ENCODE measurements at places on chromosomes 4 and X.

- no peak for DNase-seq
Measured at GRCh38 chr4:87916626-87917025, 58.9 kb upstream of the SPP1 start.

DNA sequence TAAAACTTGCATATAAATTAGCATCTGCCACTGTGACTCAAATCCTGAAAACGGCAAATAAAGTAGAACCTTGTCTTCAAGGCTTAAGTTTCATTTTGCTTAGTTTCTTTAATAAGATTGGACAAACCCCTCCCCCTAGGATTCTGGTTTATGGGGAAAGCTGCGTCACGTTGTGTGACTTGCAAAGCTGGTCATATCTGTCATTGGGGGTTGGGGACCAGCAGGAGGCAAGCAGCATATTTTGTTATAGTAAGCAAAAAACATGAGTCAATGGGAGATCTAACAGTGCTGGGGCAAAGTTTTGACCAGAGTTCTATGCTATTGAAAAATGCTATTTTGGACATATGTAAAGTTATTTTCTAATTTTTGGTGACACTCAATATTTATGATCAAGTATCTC lies 407.3 kb downstream of the PCDH18 start:
- no peak for DNase-seq

- DNase-seq = no peak
Measured at GRCh38 chr4:5798462-5798861, 87.5 kb downstream of the EVC start.

- no peak for DNase-seq
Measured at GRCh38 chrX:1486177-1486576, 33.5 kb upstream of the ASMTL start.

DNA sequence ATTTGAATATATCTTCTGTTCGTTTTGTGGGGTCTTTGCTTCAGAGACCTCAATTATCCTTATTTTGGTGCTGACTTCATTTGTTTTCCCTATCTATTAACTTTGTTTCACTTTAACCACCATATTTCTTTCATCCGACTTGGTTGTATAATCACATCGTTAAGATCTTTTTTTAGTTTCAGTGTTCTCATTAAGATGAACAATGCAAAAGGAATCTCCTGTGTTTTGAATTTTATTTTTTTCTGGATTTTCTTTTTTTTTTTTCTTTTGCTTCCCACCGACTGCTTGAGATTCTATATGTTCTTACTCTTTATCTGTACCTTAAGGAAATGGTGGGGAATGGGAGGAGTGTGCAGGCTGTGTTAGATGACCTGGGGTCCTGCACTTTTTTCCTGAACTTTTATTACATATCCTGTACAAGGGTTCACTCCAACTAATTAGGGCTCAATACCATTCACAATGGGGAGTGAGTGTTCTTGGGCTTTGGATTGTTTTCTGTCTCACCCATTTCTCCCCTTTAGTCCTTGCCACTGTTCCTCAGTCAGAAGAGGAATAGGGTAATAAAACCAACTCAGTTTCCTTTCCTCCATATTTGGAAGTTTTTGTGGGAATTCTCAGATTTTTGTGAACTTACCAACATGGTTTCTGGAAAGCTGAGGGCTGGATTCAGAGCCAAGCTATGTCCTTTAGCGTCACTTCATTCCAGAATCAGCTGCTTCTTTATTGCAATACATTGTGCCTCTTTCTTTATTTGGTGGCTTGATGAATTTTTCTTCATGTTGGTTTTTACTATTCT lies 43.2 kb upstream of the BMPR1B start:
- DNase-seq = no peak

DNA sequence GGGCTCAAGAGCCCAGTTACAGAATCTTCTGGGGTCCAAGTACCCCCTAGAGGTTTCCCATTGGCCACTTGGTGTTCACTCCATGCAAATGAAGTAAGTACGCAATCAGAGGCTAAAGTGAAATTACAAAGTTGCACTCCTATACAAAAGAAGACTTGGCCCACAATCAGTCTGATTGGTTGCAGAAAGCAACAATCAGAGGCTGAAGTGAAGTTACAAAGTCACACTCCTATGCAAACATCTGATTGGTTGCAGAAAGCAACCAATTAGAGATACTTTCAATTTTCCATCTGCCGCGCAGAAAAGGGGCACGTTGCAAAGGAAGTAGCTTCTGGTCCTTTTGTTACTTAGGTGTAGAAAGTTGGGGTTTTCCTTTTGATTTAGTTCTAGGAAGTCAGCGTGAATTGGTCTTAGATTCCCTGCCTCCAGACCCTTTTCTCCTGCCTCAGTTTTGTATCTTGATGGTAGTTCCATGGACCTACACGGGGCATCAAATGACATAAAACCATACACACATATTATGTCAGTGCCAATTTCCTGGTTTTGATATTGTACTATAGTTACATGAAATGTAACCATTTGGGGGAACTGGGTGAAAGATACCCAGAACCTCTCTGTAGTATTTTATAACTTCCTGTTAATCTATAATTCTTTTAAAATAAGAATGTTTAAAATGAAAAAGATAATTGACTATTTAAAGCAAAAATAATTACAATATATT lies 12.4 kb upstream of the PIN4 start:
- DNase-seq = peak; percentile 73

GRCh38 chr4:48147621-48148020 lies 13.6 kb upstream of the TXK start:
- no peak for DNase-seq

DNA sequence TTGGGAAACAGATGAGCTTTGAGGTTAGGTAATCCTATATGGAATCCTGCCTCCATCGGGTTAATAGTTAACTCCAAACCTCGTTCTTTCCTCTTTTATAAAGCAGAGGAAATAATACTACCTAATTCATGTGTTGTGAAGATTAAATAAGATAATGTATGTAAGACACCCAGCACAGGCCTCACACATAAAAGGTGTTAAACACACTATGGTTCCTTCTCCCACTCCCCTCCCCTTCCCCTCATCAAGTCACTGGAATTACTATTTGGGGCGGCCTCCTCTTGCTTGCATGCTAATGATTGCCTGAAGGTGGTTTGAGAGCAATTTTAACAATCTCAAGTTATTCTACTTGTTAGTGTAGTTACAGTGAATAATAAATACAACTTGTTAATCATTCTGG lies 404.4 kb upstream of the RASGEF1B start:
- DNase-seq = no peak

DNA sequence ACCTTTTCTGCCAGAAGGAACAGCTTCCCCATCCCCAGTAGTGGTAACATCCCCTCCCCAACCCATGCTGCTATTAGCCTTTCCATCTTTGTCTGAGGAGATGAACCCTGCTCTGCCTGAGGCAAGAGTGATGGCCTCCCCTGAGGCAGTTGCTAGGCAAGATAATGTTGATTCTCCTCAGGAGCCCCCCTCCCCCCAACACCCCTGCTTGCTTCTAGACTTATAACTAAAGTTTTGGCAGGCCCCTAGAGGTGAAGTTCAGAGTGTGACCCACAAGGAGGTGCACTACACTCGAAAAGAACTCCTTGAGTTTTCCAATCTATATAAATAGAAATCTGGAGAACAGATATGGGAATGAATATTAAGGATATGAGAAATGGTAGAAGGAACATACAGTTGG lies 962.5 kb downstream of the ADGRL3 start:
- DNase-seq = no peak

Data from central memory CD4-positive, alpha-beta T cell (primary cell).